ENCODE measurements at places on chromosomes 13 and 19.

DNA sequence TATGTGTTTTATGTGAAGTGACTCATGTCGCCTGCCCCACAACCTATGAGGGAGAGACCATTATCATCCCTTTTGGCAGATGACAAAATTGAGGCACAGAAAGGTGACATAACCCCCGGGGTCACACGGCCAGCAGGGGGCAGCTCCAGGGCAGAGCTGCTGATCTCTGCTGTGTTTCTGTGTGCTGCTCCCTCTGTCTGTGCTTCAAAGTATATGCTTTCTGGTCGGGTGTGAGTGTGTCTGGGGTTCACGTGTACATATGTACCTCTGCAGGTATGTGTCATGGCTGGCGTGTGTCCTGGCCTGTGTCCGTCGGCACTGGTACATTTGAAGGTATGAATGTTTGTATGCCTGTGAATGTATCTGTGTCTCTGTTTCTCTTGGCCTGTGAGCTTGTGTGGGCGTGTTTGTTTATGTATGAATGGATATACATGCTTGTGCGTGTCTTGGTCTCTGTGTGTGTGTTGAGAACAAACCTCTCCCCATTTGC, 7.1 kb downstream of the LIPE start:
- DNase-seq = peak; percentile 58

DNA sequence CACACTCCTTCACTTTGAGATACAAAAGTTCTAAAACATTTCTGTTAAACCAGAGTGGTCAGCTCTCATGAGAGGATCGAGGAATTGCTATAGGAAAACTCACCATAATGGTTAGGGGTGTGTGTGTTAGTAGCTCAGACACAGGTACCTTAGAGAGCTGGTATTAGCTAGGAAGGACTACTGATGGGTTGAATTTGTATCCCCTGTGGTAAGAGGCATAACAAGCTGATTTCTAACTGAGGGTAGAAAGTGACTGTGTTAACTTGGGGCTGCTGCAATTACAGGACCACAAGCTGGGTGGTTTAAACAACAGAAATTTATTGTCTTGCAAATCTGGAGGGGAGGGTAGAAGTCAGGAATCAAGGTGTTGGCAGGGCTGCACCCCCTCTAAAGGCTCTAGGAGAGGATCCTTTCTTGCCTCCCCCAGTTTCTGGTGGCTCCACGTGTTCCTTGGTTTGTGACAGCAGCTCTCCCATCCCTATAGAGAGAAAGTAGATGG, 17.4 kb downstream of the LEUTX start:
- DNase-seq = no peak

GRCh38 chr13:39259371-39260140, 221.3 kb downstream of the NHLRC3 start:
- no peak for DNase-seq

DNA sequence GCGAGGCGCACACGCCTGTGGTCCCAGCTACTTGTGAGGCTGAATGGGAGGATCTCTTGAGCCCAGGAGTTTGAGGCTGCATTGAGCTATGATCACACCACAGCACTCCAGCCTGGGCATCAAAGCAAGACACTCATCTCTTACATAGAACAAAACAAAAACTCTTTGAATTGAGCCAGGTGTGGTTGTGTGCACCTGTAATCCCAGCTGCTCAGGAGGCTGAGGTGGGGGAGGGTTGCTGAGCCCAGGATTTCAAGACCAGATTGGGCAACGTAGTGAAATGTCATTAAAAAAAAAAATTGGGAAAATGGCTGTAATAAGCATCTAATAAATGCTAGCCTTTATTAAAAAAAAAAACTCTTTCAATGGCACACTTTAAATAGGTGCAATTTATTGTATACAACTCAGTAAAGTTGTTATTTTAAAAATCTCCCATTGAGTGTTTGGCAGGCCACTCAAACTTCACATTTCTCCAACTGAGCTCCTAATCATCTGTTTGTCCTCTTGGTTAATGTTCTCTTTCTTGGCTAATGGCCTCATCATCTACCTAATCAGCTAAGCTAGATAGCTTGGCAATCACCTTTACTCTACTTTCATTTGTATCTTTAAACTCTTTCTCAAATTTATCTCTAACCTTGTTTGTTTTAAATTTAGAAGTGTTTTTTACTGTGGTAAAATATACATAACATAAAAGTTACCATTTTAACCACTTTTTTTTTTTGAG, 28.1 kb upstream of the HMGB1 start:
- DNase-seq = no peak

DNA sequence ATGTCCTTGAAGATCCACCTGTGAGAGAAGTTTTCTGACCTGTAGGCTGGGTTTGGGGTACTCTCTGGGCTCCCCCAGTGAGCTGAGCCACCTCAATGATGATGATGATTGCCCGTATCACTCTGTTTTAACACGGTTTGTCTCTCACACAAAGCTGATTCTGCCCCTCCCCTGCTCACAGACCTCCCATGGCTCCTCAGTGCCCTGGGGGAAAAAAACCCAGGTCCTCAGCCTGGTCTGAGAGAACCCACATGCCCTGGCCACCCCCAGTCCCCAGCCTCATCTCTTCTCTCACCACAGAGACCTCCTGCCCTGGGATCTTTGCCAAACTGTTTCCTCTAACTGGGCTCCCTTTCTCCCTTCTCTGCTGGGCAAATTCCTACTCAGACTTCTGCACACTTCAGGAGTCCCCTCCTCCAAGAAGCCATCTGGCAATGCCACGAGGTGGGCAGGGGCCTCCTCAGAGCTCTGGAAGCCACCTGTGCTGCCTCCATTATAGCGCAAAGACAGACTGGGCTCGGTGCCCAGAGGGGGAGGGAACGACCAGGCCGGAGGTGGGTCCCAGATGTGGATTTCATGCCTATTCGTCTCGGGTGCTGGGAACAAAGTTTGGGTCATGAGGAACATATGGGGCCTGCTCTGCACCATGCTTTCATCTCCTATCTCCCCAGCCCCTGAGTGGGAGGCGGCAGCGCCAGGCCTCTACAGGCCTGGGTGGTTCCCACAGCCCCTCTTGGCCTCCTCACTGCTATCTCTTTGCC, 8.5 kb upstream of the CA11 start:
- no peak for DNase-seq

DNA sequence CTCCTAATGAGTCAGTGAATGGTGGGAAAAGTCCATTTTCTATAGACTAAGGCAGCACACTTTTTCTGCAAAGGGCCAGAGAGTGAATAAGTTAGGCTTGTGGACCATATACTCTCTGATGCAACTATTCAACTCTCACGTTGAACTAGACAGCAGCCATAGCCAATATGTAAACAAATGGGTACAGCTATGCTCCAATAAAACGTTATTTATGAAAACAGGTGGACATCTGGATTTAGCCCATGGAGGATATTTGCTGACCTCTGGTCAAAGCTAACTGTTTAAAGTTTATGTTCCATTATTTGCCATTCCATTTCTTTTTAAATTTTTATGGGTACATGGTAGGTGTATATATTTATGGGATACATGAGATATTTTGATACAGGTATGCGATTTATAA, 4.7 kb upstream of the CCDC169 start:
- no peak for DNase-seq

DNA sequence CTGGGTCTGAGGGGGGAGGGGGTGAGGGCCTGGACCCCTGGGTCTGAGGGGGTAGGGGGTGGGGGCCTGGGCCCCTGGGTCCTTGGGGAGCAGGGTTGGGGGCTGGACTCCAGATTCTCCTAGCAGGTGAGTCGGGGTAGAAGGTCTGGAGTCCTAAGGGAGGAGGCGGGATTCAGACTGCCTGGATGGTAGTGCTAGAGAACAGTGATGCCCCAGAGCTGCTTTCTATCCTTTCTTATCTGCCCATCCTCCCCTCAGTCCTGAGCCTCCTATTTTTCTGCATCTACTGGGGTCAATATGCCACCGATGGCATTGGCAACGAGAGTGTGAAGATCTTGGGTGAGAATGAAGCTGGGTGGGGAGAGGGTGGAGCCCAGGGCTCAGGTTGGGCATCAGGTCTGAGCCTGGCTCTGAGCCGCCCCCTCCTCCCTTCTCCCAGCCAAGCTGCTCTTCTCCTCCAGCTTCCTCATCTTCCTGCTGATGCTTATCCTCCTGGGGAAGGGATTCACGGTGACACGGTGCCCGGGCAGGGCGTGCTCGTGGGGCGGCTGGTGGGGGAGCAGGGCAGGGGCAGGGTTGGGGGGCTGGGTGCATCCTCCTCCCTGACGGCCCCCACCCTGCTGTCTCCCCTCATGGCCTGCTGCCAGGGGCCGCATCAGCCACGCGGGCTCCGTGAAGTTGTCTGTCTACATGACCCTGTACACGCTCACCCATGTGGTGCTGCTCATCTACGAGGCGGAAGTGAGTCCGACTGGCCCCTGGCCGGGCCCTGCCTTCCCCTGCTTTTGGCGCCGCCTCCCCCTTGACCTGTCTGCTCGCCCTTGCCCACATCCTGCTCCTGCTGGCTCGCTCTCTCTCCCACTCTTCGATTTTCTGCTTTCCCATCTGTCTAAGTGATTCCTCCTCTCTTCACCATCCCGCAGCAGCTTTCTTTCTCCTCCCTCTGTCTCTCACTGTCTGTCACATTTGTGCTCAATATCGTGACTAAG, 3.4 kb downstream of the TMEM145 start:
- no peak for DNase-seq

GRCh38 chr13:50205581-50205980, 190.3 kb downstream of the KCNRG start:
- DNase-seq = no peak

DNA sequence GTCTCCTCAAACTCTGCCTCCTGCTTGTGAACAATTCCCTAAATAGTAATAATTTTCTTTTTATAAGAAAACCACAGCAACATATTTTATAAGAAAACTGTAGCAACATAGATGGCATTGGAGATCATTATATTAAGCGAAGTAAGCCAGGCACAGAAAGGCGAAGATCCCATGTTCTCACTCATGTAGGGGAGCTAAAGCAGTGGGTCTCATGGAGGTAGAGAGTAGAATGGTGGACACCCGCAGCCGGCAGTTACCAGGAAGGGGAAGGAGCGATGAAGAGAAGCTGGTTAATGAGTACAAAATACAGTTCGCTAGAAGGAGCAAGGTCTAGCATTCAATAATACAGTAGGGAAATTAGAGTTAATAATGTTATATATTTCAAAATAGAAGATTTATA, 42.9 kb downstream of the CRYL1 start:
- no peak for DNase-seq

DNA sequence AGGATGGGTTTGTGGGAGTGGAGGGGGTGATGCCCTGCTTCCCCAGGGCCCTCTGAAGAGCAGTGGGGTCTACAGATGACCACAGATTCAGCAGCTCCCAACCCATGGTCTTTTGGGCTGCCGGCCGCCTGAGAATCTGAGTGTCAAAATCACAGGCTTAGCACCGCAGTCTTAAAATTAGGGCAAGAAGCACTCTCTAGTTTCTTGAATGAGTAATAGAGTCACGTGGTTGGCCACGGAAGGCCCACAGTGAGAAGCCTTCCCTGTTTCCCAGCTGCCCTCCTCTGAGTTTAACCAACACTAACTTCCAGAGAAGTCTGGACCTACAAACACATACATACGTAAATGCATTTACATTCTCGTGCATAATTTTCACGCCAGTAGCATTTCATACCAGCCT, 5.2 kb downstream of the PRMT1 start:
- no peak for DNase-seq

- no peak for DNase-seq
Observed at GRCh38 chr13:50794226-50794625, 49.3 kb downstream of the DLEU7 start.

DNA sequence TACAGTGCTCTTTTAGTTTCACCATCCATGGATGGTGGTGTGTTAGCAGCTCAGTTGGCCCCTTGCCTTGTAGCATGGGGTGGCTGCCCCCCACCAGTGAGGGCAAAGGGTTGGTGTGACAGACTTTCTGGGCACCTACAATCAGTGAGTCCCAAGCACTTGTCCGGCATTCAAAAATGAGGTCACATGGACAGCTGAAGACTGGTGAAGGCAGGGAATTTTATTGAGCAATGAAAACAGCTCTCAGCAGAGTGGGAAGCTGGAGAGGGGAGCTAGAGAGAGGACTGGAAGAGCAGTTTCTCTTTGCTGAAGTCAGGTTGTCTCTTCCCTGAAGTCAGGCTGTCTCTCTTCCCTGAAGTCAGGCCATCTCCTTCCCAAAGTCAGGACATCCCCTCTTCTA, 1053.2 kb downstream of the SLITRK1 start:
- no peak for DNase-seq

DNA sequence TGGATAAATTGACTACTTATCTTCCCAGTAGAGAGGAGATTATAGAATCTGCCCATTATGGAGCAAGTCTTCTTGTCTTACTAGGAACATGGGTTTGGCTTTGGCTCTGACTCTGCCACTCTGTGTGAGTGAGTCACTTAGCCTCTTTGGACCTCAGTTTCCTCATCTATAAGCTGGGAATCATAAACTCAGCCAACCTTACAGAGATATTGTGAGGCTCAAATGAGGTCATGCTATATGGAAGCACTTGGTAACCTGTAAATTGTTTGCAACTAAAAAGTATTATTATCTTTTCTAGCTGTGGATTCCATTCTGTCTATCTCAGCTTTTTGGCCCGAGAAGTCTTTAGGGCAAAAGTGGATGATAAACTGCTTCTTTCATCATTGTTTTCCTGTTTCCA, 186.8 kb upstream of the TSC22D1 start:
- no peak for DNase-seq

DNA sequence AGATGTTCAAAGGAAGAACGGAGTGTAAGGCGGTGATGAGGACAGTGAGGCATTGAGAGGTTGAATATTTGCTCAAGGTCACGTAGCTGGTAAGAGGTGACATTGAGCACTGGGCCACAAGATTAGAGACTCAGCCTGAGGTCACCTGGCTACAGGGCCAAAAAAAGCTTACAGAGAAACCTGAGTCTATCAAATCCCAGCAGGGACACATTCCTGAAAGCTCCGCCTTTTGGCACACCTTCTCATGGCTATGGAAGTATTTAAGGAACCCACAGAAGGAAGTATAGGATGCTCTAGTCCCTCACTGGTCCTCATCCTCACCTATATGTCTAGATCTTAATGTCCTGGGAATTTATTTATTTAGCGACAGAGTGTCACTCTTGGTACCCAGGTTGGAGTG, 17.4 kb downstream of the ZNF586 start:
- DNase-seq = no peak

GRCh38 chr19:10835089-10835753, 791 bp downstream of the TMED1 start:
- DNase-seq = no peak

DNA sequence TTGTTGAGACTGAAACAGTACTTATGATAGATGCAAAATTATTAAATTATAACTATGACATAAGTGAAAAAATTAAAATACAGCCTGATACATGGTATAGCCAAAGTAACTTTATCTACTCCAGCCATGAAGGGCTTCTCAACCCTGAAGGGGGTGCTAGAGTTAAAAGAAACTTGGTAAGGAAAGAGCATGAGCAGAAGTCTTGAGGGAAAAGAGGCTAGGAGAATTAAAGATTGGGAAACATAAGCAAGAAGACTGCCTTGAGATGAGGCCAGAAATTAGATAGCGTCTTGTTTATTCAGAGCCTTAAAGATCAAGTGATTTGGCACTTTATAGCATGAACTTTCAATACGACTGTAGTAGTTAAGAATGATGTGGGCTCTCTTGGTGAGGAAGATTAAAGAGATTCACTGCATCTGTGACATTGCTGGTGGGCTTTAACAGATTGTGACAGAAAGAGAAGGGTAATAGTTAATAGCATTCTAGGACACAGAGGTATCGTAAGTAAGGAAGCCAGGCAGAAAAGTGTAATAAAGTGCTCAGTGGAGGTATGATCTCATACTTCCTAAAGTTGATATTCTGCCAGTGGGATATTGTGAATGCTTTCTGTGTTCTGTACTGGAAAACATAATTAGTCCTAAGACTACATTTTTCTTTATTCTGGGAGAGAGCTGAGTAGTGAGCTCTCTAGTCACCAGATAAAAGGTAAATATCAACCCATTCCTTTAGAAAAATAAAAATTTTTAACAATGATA, 385.4 kb upstream of the PRR20A start:
- no peak for DNase-seq

GRCh38 chr13:79725841-79726240, 244.9 kb downstream of the NDFIP2 start:
- no peak for DNase-seq
